ENCODE measurements at places on chromosomes 2 and 18. TPM values are rescaled to one million over a fixed set of nuclear protein-coding genes. Genes with fewer than 3 reads are reported as not detected.

Gene ERICH2
- total RNA-seq = not detected

Gene EMILIN1
- 60.7 TPM for total RNA-seq

Gene IWS1
- total RNA-seq = 46.1 TPM

Gene RPRM
- total RNA-seq = 7.3 TPM

Gene CCDC74B
- 15.4 TPM for total RNA-seq

Gene SIX2
- 13.8 TPM for total RNA-seq

Gene ZNF519
- total RNA-seq = 31.4 TPM

Gene FOXI3
- total RNA-seq = 2.2 TPM

Gene TLX2
- 2.9 TPM for total RNA-seq

Data from type B pancreatic cell (in vitro differentiated cells).